ENCODE measurements at places on chromosomes 7 and 10. TPM values are rescaled to one million over a fixed set of nuclear protein-coding genes. Genes with fewer than 3 reads are reported as not detected.

GRCh38 chr7:128933180-128933891, 4.4 kb upstream of the IRF5 start:
- H3K27ac ChIP-seq: peak overlapping the region; percentile 31
- DNase-seq: peak; percentile 66
- peaks cover 6% of the 10 kb centered on the region for H3K27me3 ChIP-seq
- H3K36me3 ChIP-seq: no peaks in the 10 kb centered on the region
- H3K4me1 ChIP-seq: peaks cover 3% of the 10 kb centered on the region
- no peak overlapping the region for H3K4me3 ChIP-seq

DNA sequence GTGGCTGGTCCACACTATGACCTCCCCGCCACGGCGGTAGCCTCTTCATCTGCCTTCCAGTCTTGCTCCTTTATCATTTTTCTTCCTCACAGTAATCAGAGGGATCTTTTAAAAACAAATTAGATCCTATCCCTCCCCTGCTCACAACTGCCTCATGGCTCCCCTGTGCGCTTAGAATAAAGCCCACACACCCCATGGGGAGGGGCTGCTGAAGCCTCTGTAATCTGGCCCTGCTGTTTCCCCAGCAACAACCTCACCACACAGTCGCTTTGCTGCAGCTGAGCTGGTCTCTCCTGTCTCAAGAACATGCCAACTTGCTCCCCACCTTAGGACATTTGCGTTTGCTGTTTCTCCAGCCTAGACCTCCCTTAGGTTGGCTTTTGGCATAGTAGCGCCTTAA, 41.0 kb downstream of the SP8 start:
- no peaks in the 10 kb centered on the region for H3K36me3 ChIP-seq
- DNase-seq: no peak
- H3K27ac ChIP-seq: no peak overlapping the region
- H3K4me3 ChIP-seq: no peak overlapping the region
- no peaks in the 10 kb centered on the region for H3K4me1 ChIP-seq

- peaks cover 15% of the 10 kb centered on the region for H3K27me3 ChIP-seq
- H3K36me3 ChIP-seq: no peaks in the 10 kb centered on the region
- no peak overlapping the region for H3K4me3 ChIP-seq
- no peak for DNase-seq
Measured at GRCh38 chr10:68196701-68197100, 35.2 kb downstream of the ATOH7 start.

GRCh38 chr7:27689591-27690164, 27.0 kb upstream of the HIBADH start:
- no peaks in the 10 kb centered on the region for H3K27me3 ChIP-seq
- H3K27ac ChIP-seq: no peak overlapping the region
- H3K4me3 ChIP-seq: no peak overlapping the region
- no peaks in the 10 kb centered on the region for H3K4me1 ChIP-seq

DNA sequence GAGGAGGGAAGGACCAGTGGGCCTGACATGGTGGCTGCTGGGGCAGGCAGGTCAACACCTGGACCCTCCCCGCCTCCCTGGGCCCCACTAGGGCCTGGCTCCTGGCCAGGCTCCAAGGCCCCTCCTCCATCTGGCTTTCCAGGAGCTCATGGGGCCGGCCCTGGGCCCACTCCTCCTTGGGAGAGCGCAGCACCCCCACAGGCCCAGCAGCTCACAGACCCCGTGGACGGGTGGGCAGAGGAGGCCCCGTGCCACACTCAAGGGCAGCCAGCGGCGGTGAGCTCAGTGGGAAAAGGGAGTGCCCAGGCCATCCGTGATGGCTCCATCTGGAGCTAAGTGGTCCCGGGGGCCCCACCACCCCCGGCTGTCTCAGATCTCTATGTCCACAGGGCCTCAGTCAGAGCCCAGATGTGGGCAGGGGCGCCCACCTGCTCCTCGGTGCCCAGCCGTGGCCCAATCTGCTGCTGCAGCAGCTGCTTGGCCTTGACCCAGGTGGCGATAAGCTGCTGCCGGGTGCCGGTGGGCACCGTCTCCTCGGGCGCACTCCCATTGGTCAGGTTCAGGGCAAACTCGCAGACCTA, 32.8 kb downstream of the CFAP46 start:
- peak; percentile 58 for DNase-seq
- H3K4me3 ChIP-seq: no peak overlapping the region
- no peaks in the 10 kb centered on the region for H3K4me1 ChIP-seq

DNA sequence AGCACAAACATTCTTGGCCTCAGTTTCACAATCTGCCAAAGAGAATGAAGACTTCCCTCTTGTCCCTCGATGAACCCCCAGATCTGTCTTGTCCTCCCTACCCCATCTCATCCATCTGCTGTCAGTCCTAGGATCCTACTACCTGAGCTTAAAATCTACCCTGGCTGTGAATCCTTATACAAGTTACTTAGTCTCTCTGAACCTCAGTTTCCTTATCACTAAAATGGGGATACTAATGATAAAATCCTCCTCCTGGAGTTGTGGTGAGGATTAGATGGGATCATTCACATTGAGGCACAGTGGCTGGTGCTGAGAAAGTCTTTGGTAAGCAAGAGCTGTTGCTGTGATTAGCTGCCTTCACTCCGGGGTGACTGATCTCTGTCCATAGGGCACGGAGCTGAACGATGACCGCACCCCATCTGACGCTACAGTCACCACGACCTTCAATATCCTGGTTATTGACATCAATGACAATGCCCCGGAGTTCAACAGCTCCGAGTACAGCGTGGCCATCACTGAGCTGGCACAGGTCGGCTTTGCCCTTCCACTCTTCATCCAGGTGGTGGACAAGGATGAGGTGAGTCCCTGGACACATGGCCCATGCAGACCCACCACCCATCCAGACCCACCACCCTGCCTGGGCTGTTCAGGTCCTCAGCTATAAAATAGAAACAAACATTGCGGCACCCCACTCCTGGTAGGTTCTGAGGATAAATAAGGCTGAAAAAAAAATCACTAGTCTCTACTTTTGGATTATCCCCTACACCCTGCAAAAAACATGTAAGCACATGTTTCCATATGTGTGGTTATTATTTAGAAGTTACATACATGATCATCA, 102.5 kb downstream of the C10orf105 start:
- peaks cover 25% of the 10 kb centered on the region for H3K4me1 ChIP-seq
- no peak overlapping the region for H3K27ac ChIP-seq
- no peak overlapping the region for H3K4me3 ChIP-seq
- DNase-seq: no peak
- H3K36me3 ChIP-seq: no peaks in the 10 kb centered on the region
- no peaks in the 10 kb centered on the region for H3K27me3 ChIP-seq

- no peak overlapping the region for H3K27ac ChIP-seq
- H3K36me3 ChIP-seq: no peaks in the 10 kb centered on the region
- no peaks in the 10 kb centered on the region for H3K4me1 ChIP-seq
- no peak overlapping the region for H3K4me3 ChIP-seq
- no peaks in the 10 kb centered on the region for H3K27me3 ChIP-seq
Measured at GRCh38 chr10:129642427-129642826, 175.4 kb downstream of the MGMT start.

DNA sequence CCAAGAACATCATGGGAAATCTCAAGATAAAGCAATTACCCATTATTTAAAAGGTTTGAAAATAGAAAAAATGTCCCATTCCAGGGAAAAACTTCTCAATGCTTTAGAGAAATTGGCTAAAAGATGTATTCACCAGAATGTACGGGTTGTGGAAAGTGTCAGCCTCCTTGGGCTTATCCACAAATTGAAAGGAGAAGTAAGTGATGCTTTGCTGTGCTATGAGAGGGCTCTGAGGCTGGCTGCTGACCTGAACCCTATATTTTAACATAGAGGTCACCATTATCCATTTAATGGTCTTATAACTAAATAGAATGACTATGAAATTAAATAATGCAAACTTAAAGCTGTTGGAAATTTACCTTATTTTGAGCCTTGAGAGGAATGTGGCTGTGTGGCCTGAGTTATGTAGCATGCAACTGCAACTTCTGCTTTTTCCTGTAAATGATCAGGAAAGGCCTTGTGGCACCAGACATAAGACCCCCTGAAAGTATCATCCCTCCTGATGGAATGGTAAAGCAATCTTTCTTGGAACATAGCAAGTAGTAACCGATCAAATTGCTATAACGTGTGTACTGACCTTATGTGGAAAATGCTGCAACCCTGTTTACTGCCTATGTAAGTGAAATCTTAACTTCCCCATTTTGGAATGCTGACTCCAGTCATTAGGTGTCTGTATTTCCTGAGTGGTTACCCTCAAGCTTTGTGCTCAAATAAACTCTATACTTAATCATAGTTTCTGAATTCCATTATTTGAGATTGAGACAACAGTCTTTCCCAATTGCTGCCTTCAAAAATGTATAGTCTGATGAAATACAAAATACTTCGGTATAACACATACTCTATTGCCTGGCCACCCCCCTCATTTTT, 6.9 kb downstream of the IFIT1B start:
- DNase-seq: no peak
- H3K27ac ChIP-seq: no peak overlapping the region
- no peaks in the 10 kb centered on the region for H3K4me1 ChIP-seq
- no peaks in the 10 kb centered on the region for H3K36me3 ChIP-seq
- H3K4me3 ChIP-seq: no peak overlapping the region
- no peaks in the 10 kb centered on the region for H3K27me3 ChIP-seq

DNA sequence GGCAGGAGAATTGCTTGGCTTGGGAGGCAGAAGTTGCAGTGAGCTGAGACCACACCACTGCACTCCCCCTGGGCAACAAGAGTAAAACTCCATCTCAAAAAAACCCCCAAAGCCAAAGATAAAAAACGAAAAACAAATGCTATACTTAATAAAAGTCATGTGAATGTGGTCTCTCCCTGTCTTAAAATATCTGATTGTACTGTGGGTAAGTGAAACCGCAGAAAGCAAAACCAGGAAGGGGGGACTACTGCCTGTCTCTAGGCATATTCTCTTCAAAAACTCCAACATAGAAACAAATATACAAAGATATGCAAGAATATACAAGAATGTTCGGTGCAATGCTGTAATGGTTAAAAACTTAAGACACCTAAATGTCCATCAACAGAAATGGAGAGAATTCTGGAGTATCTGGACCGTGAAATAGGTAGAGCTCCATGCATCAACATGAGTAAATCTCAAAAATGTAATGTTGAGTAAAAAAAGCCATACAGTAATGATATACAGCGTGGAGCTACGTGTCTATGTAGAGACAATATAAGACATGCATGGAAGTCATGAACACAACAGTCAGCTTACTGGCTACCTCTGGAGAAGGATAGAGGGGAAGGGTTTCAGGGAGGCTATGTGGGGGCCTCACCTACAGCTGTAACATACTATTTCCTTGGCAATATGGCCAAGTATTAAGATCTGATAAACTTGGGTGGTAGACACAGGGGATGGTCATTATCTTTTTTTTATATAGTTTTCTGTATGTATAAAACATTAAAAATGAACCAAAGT, 2.1 kb downstream of the ZNF394 start:
- no peak overlapping the region for H3K27ac ChIP-seq
- no peaks in the 10 kb centered on the region for H3K27me3 ChIP-seq
- H3K4me1 ChIP-seq: peaks cover 24% of the 10 kb centered on the region
- no peak for DNase-seq
- peak overlapping the region; percentile 100 for H3K4me3 ChIP-seq

GRCh38 chr7:69692611-69693010, 94.3 kb downstream of the AUTS2 start:
- no peaks in the 10 kb centered on the region for H3K36me3 ChIP-seq
- DNase-seq: no peak
- H3K27me3 ChIP-seq: no peaks in the 10 kb centered on the region
- no peak overlapping the region for H3K4me3 ChIP-seq
- no peak overlapping the region for H3K27ac ChIP-seq
- peaks cover 5% of the 10 kb centered on the region for H3K4me1 ChIP-seq

DNA sequence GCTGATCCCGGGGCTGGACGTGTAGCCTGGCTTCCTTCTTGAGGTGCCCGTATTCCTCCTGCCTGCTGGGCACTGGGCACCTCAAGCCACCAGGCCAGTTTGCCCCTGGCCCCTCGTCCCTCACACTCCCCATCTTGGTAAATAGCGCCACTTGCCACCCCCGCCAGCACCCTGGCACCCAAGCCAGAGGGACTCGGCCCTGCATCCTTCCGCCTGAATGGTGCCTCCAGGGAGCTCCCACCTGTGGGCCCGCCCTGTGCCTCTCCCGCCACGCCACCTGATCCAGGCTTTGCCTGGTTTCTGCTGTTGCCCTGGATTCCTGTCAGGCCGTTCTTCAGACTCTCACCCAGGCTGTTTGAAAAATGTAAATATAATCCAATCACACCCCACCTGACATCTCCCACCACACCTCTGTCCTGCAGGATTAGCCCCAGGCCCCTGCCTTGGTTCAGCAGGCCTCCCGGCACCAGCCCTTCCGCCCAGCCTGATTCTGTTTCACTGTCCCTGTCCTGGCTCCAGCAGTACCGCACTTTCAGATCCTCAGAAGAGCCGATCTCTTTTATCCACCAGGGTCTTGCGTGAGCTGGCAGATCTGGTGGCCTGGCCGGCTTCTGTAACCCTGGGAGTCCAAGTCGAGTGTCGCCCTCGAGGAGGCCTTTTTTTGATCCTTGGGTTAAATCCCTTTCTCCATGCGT, 33.8 kb downstream of the WIPI2 start:
- peak; percentile 59 for DNase-seq
- no peak overlapping the region for H3K4me3 ChIP-seq

GRCh38 chr10:29756451-29756850, 121.7 kb upstream of the SVIL start:
- no peak overlapping the region for H3K27ac ChIP-seq
- H3K4me1 ChIP-seq: peaks cover 9% of the 10 kb centered on the region
- no peaks in the 10 kb centered on the region for H3K36me3 ChIP-seq
- no peaks in the 10 kb centered on the region for H3K27me3 ChIP-seq

DNA sequence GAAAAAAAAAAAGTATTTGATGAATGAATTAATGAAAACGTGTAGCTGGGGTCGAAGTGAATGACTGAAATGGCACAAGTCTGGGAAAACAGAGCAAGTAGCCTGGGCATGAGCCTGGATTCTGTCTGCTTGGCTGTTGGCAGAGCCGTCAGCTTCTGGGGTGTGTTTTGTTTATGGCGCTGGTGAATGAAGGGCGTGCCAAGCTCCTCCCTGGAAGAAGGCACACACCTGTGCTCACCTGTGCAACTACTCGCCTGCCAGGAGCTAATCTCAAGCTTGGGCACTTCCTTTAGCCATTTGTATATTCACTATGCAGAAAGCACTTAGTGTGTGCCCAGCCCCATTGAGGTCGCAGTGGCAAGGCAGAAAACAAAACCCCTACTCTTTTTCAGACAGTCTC, 74.1 kb downstream of the GTF2IRD1 start:
- no peak overlapping the region for H3K4me3 ChIP-seq
- H3K27me3 ChIP-seq: no peaks in the 10 kb centered on the region
- H3K27ac ChIP-seq: no peak overlapping the region
- no peaks in the 10 kb centered on the region for H3K4me1 ChIP-seq
- DNase-seq: no peak
- H3K36me3 ChIP-seq: no peaks in the 10 kb centered on the region

GRCh38 chr7:88218836-88219605, 817 bp downstream of the SRI start:
- no peaks in the 10 kb centered on the region for H3K27me3 ChIP-seq
- DNase-seq: peak; percentile 81
- H3K36me3 ChIP-seq: peaks cover 34% of the 10 kb centered on the region
- peak overlapping the region; percentile 99 for H3K4me3 ChIP-seq

The GRM3 gene
- not detected for total RNA-seq

The COL1A2 gene
- total RNA-seq: 321 TPM

The NEUROG3 gene
- total RNA-seq: not detected

The TMEM184A gene
- total RNA-seq: 4.4 TPM

The COL17A1 gene
- total RNA-seq: 1.5 TPM

The THAP5 gene
- 26.3 TPM for total RNA-seq

The DOCK1 gene
- total RNA-seq: 46.4 TPM

The XPNPEP1 gene
- total RNA-seq: 45.2 TPM

The SLC16A9 gene
- total RNA-seq: 1.8 TPM

The CEP55 gene
- 0.35 TPM for total RNA-seq

The IFIT1B gene
- not detected for total RNA-seq

The C10orf67 gene
- 1.6 TPM for total RNA-seq

The SLC26A4 gene
- total RNA-seq: 1.0 TPM

All from upper lobe of right lung (tissue), 1 donor.